ENCODE measurements at places on chromosomes 3 and 15.

- H3K27me3 ChIP-seq, result no peaks in the 10 kb centered on the region
- DNase-seq, result no peak
- no peak overlapping the region for H3K4me3 ChIP-seq
- H3K27ac ChIP-seq, result no peak overlapping the region
- H3K36me3 ChIP-seq, result no peaks in the 10 kb centered on the region
- H3K4me1 ChIP-seq, result no peaks in the 10 kb centered on the region
Observed at GRCh38 chr3:129013491-129013891, 12.4 kb downstream of the EFCC1 start.

GRCh38 chr3:158084651-158085050, 21.6 kb downstream of the SHOX2 start:
- H3K36me3 ChIP-seq, result no peaks in the 10 kb centered on the region
- H3K4me3 ChIP-seq, result no peak overlapping the region
- no peak for DNase-seq
- no peaks in the 10 kb centered on the region for H3K27me3 ChIP-seq
- no peaks in the 10 kb centered on the region for H3K4me1 ChIP-seq

- H3K36me3 ChIP-seq, result no peaks in the 10 kb centered on the region
- peaks cover 10% of the 10 kb centered on the region for H3K4me1 ChIP-seq
- DNase-seq, result no peak
- H3K27ac ChIP-seq, result peak overlapping the region; percentile 29
Observed at GRCh38 chr3:71144525-71145253, 438.8 kb downstream of the FOXP1 start.

- H3K36me3 ChIP-seq, result no peaks in the 10 kb centered on the region
- H3K27me3 ChIP-seq, result no peaks in the 10 kb centered on the region
- H3K27ac ChIP-seq, result no peak overlapping the region
- H3K4me3 ChIP-seq, result no peak overlapping the region
- no peak for DNase-seq
- H3K4me1 ChIP-seq, result no peaks in the 10 kb centered on the region
Observed at GRCh38 chr3:115448851-115449250, 174.5 kb upstream of the GAP43 start.

DNA sequence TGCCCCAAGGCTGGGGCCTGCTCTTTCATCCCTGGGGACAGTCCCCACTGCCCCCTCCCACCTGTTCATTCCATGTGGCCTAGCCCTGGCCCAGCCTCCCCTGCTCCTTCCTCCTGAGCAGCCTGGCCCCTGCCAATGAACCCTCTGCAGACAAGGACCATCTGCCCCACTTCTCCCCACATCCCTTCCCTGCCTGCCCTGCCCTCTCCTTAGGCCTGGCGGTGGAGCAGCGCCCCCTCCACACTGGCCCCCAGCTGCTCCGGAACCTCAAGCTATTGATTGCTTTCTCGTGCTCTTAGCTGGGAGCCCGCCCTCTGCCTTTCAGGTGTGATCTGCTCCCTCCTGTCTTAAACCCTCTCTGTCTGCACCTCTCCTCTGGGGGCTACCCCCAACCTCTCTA, 8.0 kb downstream of the PLXNA1 start:
- H3K4me3 ChIP-seq, result no peak overlapping the region
- no peaks in the 10 kb centered on the region for H3K36me3 ChIP-seq
- H3K4me1 ChIP-seq, result peaks cover 4% of the 10 kb centered on the region
- H3K27me3 ChIP-seq, result no peaks in the 10 kb centered on the region
- no peak for DNase-seq
- H3K27ac ChIP-seq, result no peak overlapping the region

- DNase-seq, result no peak
- H3K27me3 ChIP-seq, result no peaks in the 10 kb centered on the region
- no peak overlapping the region for H3K27ac ChIP-seq
- H3K4me1 ChIP-seq, result no peaks in the 10 kb centered on the region
Observed at GRCh38 chr3:77693147-77693546, 653.2 kb downstream of the ROBO2 start.

GRCh38 chr15:69576035-69576526, 123.5 kb downstream of the RPLP1 start:
- peak; percentile 86 for DNase-seq
- H3K36me3 ChIP-seq, result no peaks in the 10 kb centered on the region
- no peaks in the 10 kb centered on the region for H3K4me1 ChIP-seq
- no peak overlapping the region for H3K4me3 ChIP-seq
- no peak overlapping the region for H3K27ac ChIP-seq

DNA sequence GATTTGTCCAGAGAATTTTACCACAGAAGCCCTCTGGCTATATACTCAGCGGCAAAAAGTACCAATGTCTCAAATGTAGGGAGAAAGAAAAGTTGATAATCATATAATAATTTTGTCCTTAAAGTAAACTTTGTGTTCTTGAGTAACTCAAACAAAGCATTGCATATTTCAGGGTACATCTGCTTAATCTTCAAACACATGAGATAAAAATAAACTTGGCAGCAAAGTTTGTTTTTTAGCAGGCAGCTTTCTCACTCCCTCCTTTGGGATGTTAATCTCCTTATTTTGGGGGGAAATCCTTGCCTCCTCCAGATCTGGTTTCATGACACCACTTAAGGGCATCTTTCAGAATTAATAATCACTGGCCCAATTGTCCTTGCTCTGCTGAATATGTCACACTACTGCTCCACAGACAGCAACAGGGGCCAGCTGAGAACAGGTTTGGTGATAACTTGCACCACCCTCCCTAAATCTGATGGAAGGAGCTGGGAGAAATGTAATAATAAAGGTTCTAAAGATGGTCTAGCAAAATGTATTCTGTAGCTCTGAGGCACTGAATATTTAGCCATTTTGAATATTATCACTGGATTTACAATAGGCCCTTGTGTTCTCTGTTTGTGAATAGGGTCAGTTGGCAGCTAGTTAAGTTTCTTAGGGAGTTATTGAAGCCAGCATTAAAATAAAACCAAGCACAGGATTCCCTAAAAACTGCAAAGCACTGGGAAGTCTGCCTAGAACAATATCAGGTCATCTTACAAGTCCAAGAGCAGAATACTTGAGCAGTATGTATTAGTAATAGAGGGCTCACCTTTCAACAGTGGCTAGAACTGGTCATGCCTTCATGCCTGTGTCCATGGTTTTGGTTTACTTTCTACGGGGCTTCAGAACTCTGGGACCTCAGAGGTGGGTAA, 79.2 kb downstream of the EFL1 start:
- H3K27ac ChIP-seq, result no peak overlapping the region
- peaks cover under 1% of the 10 kb centered on the region for H3K4me1 ChIP-seq
- no peaks in the 10 kb centered on the region for H3K27me3 ChIP-seq
- H3K36me3 ChIP-seq, result no peaks in the 10 kb centered on the region
- no peak for DNase-seq

GRCh38 chr15:69666441-69666882, 213.8 kb downstream of the RPLP1 start:
- DNase-seq, result peak; percentile 73
- H3K4me1 ChIP-seq, result no peaks in the 10 kb centered on the region
- H3K4me3 ChIP-seq, result no peak overlapping the region
- H3K36me3 ChIP-seq, result no peaks in the 10 kb centered on the region
- no peak overlapping the region for H3K27ac ChIP-seq

- H3K27ac ChIP-seq, result no peak overlapping the region
- H3K4me3 ChIP-seq, result no peak overlapping the region
- no peaks in the 10 kb centered on the region for H3K4me1 ChIP-seq
Observed at GRCh38 chr3:155393316-155393715, 99.8 kb upstream of the STRIT1 start.

DNA sequence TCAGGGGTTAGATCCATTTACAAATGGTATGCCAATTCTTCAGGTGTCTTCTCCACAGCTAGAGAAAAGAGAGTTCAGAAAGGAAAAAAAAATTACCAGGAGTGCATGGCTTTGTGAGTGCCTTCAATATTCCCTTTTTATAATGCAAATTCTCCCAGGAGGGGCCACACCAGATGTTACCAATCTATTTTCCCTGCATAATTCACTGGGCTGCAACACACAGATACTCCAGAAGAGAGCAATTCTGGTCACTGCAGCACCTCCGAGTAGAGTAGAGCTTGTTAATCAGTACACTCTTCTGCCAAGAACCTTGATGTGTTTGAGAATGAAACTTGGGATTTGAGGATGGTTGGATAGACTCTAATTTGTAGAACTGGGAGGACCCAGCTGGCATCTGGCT, 80.7 kb upstream of the SPRED1 start:
- H3K27ac ChIP-seq, result no peak overlapping the region
- DNase-seq, result no peak

DNA sequence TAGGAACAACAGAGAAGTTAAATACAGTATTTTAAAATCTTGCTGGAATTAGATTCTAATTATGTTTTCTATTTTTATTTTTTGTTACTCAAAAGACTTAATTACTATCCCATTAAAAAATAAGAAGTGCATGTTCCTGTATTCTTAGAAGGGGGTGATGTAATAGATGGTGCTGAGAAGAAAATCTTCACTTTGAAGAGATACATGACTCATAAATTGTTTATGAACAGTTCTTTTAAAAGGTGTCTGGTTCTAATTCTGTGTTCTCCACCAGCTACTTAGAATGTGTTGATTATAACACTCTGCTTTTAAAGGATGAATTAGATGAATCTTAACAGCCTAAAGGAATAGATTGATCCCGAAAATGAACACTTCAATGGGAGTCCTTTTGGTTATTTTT, 8.2 kb downstream of the RCN2 start:
- no peak overlapping the region for H3K27ac ChIP-seq
- no peaks in the 10 kb centered on the region for H3K36me3 ChIP-seq
- H3K4me1 ChIP-seq, result no peaks in the 10 kb centered on the region
- H3K27me3 ChIP-seq, result no peaks in the 10 kb centered on the region

DNA sequence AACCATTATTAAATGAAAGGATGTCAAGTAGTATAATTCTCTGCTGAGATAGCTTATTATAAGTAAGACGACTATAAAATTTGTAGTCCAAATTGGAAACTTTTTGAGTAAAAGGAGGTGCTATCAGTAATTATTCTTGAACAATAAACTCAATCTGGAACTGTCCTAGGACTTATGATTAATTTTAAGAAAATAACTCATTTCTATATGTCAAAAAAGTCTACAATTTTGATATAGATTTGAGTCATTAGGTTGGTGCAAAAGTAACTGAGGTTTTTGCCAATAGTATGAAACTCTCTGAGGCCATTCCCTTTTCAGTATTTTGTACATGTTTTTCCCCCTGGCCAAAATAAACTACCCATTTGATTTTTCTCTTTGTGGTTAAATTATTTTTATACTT, 41.0 kb downstream of the LEKR1 start:
- no peak for DNase-seq
- H3K27ac ChIP-seq, result no peak overlapping the region
- no peak overlapping the region for H3K4me3 ChIP-seq
- no peaks in the 10 kb centered on the region for H3K27me3 ChIP-seq

DNA sequence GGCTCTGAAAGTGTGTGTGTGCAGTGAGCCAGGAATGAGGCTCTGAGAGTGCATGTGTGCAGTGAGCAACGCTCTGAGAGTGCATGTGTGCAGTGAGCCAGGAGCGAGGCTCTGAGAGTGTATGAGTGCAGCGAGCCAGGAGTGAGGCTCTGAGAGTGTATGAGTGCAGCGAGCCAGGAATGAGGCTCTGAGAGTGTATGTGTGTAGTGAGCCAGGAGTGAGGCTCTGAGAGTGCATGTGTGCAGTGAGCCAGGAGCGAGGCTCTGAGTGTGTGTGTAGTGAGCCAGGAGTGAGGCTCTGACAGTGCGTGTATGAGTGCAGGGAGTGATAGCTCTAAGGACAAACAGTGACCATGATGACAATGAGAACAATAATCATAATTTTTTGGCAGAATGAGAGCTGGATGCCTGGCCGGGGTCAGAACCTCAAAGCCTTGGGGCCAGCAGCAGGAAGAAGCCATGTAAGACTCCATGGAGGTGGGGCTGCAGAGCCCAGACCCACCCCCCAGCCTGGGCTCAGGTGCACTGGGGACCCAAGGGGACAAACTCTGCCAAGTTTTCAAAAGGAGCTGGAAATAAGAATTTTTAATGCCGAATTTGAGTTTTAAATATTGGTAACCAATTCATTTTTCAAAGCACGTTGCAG, 85.7 kb upstream of the PRR20G start:
- no peaks in the 10 kb centered on the region for H3K27me3 ChIP-seq
- H3K36me3 ChIP-seq, result no peaks in the 10 kb centered on the region
- no peak overlapping the region for H3K4me3 ChIP-seq
- no peak overlapping the region for H3K27ac ChIP-seq
- DNase-seq, result peak; percentile 37
